ENCODE measurements at places on chromosomes 6 and 20. TPM values are rescaled to one million over a fixed set of nuclear protein-coding genes. Genes with fewer than 3 reads are reported as not detected.
A peak's percentile ranks its signal among the peaks of the same experiment; 100 is the strongest.

- no peak for DNase-seq
Measured at GRCh38 chr20:20237093-20237959, 130.6 kb upstream of the INSM1 start.

The HTR1E gene
- not detected for total RNA-seq

GRCh38 chr6:44002067-44002592 is 125.1 kb downstream of the MRPL14 start:
- no peak for DNase-seq

DNA sequence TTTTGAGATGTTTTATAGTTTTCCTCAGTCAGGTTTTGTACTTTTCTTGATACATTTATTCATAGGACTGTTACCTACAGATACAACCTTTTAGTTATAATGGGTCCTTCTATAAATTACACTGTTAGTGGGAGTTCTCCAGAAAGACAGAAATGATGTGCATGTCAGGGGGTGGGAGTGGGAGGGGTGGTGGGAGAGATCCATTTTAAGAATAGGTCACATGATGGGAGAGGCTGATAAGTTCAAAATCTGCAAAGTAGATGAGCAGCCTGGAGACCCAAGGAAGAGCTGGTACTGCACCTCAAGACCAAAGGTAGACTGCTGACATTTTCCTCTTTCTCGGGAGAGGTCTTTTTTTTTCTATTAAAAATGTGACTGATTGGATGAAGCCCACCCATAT is 408.0 kb upstream of the GJE1 start:
- no peak for DNase-seq

- no peak for DNase-seq
Measured at GRCh38 chr20:60976913-60977312, 275.1 kb upstream of the CDH4 start.

DNA sequence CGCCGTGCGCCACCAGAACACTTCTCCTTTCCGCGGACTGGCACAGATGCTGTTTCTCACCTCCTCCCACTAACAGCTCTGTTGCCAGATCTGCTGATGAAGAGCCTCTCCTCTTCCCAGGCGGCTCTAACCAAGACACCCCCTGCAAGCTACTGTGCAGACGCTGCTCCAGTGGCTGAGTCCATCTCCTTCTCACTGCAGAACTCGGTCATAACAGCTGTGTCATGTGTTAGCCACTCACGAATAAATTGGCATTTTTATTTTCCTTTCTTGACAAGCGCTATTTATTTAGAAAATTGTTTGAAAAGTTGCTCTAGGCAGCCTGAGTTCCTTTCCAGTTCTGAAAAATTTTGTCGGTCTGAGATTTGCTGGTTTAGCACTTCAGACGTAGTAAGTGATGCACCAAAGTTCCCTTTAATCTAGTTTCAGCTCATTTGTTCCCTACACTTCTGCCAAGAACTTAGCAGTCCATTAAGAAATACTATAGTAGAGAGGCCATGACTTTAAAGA is 12.8 kb upstream of the PLEKHG1 start:
- DNase-seq = peak; percentile 93

DNA sequence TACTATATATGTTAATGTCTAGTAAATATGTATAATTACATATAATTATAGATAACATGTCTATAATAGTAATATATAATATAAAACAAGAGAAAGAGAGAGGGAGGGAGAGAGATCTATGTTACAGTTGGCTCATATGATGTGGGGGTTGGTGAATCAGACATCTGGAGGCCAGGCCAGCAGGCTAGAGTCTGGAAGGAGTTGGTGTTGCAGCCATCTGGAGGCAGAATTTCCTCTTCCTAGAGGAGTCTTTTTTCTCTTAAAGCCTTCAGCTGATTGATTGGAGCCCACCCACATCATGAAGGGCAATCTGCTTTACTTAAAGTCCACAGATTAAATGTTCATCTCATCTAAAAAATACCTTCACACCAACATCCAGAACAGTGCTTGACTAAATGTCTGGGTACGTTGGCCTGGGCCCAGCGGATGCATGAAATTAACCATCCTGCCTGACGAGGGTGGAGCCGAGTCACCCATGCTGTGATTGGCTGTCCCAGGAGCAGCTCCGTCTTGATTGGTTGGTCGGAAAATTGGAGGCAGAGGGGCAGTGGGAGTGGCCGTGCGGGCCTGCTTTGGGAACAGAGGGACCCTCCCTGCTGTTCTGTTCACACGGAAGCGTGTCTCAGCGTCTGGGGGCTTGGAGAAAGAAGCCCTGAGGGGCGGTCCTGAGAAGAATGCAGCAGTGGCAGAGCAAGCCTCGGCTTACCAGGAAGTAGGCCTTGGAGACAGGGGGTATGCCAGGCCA is 392.4 kb downstream of the QKI start:
- DNase-seq = peak; percentile 59

GRCh38 chr6:6674872-6675271 is 86.4 kb downstream of the LY86 start:
- DNase-seq = no peak

The SYCP2L gene
- total RNA-seq = 0.45 TPM

GRCh38 chr6:42333612-42334011 is 116.0 kb upstream of the MRPS10 start:
- DNase-seq = no peak

- no peak for DNase-seq
Measured at GRCh38 chr6:106253172-106253571, 72.4 kb downstream of the ATG5 start.

DNA sequence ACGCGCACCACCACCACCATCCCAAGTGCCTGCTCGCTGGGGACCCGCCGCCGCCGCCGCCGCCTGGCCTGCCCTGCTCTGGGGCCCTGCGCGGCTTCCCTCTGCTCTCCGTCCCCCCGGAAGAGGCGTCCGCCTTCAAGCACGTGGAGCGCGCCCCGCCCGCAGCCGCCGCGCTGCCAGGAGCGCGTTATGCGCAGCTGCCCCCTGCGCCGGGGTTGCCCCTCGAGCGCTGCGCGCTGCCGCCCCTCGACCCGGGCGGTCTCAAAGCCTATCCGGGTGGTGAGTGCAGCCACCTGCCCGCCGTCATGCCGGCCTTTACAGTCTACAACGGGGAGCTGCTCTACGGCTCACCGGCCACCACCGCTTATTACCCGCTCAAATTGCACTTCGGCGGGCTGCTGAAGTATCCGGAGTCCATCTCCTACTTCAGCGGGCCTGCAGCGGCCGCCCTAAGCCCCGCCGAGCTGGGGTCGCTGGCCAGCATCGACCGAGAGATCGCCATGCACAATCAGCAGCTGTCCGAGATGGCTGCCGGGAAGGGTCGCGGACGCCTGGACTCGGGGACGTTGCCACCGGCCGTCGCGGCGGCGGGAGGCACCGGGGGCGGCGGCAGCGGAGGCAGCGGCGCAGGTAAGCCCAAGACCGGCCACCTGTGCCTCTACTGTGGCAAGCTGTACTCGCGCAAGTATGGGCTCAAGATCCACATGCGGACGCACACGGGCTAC is 7.2 kb downstream of the PRDM13 start:
- DNase-seq = no peak

DNA sequence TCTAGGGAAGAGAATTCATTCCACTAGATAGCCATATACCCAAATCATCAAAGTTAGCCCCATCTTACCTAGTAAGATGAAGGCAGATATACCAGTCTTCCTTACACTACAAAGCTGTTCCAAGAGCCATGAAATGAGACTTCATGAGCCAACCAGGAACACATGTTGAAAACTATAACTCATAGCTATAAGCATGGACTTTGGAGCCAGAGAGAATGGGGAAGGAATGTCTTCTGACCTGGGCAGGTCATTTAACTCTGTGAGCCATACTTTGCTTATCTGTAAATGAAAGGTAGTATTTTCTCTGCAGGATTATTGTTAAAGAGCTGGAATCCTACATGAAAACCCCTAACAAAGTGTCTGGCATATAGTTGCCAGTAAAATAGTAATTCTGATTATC is 27.3 kb downstream of the ADGRF5 start:
- no peak for DNase-seq

DNA sequence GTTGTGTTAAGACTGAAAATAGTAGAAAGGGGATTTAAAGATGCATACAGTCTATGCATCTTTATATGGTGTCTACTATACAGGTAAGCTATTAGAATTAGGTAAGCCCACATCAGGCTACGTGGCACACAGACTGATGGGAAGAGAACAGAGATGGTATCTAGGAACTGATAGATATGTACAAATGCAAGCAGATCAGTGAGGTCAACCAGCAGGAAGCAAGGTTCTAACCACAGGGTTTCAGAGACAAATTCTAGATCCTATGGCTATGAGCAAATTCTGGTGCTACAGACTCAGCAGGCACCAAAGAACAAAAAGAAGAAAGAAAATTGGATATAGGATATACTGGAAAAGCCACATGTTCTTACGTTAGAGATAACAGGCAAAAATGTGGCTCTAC is 110.6 kb downstream of the TRDN start:
- DNase-seq = no peak

DNA sequence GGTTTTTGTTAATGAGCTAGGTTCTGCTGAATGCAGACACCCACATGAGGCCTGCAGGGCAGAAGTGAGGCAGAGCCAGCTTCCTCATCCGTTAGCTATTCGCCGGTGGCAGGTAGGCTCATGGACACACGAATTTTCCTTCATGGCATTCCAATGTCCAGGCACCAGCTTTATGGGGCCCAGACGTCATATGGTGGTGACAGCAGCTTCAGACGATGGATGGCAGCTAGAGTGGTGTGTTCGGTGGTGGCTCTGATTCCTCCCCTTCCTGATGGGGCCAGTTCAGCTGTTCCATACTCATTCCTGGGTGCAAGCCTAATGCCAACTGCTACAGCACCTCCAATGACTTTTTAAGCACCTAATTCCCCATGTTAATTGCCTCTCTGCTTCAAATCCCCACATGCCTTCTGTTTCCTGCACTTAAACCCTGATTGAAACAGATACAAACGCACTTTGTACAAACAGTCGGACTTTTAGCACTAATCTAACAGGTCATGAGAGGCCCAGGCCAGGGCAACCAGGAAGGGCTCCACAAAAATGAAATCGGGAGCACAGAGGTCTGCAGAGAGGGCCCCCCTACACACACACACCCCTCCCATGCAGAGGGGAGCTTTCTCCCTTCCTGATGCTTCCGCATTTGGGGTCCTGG is 35.7 kb upstream of the MLN start:
- DNase-seq = no peak

The TCP11 gene
- total RNA-seq = not detected

DNA sequence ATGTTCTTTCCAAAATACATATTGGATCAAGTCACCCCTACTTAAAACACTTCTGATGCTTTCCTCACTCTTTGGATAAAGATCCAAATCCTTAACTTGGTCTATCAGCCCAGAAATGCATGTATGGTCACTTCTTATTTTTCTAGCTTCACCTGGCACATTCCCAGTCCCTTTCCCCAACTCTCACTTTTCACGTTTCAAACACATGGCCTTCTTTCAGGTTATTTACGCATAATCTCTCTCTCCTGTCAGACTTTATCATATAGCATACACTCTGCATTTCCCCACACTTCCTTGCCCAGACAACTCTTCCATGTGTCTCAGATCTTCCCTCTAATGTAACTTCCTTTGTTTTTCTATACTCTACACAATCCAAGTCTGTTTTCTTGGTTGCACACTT is 12.8 kb downstream of the PHIP start:
- DNase-seq = no peak

GRCh38 chr6:11179419-11180202 is 52.9 kb downstream of the NEDD9 start:
- no peak for DNase-seq

DNA sequence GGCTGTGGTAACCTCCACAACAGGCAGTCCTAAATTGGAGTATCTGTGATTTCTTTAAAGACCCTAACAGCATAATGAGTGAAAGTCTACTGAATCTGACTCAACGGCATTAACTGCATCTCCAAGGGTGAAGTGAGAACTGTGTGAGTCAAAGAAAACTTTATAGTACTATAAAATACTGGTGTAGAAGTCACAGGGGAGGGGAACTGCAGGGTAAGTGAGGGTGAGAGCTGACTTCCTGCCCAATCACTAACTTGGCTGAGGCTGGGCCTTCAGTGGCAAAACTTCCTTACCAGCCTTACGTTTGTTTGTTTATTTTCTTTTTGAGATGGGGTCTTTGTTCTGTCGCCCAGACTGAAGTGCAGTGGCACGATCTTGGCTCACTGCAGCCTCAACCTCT is 109.8 kb downstream of the PTPRK start:
- no peak for DNase-seq

DNA sequence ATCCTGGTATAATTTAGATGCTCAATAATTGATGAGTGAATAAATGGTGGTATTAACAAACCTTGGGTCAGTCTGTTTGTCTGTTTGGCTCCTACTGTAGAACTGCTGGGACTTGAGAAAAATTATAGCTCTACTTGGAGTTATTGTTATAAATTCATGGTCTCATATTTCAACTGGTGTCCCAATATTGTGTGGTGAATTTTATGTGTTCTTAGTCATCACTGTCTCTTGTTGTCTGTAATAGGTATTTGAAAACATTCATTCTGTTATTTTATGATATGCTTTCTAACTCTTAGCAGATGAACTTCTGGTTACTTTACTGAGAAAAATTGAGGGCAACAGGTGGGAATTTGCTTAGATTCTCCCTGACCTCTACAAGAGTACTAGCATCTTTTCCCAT is 221.4 kb downstream of the CDKAL1 start:
- no peak for DNase-seq

- no peak for DNase-seq
Measured at GRCh38 chr6:43768506-43768860, 1.5 kb upstream of the VEGFA start.

The TREM1 gene
- 36.5 TPM for total RNA-seq

- peak; percentile 24 for DNase-seq
Measured at GRCh38 chr6:144581812-144582537, 296.8 kb downstream of the UTRN start.

- DNase-seq = no peak
Measured at GRCh38 chr20:53959911-53960578, 110.3 kb downstream of the BCAS1 start.

DNA sequence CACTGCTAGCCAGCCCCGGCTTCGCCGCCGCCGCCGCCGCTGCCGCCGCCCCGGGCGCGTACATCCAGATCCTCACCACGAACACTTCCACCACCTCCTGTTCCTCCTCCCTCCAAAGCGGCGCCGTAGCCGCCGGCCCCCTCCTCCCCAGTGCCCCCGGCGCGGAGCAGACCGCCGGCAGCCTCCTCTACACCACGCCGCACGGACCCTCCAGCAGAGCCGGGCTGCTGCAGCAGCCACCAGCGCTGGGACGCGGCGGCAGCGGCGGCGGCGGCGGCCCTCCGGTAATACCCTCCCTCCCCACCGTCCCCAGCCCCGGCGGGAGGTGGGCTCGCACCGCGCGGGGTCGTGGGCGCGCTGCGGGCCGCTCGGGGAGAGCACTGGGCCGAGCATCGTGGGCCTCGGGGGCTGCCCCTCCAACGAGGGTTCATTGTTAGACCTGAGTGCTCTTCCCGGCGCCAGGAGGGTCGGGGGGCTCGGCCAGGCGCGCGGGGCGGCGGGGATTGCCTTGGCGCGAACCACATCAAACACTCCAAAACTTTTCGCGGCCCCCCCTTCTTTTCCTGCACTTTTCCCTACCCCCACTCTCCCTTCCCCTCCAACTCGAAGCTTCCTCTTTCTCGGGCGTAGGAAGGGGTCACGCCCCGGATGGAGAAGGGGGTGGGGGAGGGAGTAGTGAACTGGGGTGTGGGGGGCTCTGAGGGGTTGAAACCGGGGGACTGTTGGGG is 827 bp downstream of the E2F3 start:
- peak; percentile 91 for DNase-seq

GRCh38 chr20:57383447-57384347 is 7.5 kb upstream of the RBM38 start:
- DNase-seq = no peak

The GSTA2 gene
- total RNA-seq = 2.7 TPM
